ENCODE measurements at places on chromosomes 5 and 9. TPM values are rescaled to one million over a fixed set of nuclear protein-coding genes. Genes with fewer than 3 reads are reported as not detected.

- H3K4me1 ChIP-seq = peaks cover 7% of the 10 kb centered on the region
- H3K27ac ChIP-seq = no peak overlapping the region
- no peak overlapping the region for H3K4me3 ChIP-seq
- no peaks in the 10 kb centered on the region for H3K36me3 ChIP-seq
- no peaks in the 10 kb centered on the region for H3K27me3 ChIP-seq
These were observed 20.2 kb upstream of the CCDC192 start for GRCh38 chr5:127683008-127683407.

DNA sequence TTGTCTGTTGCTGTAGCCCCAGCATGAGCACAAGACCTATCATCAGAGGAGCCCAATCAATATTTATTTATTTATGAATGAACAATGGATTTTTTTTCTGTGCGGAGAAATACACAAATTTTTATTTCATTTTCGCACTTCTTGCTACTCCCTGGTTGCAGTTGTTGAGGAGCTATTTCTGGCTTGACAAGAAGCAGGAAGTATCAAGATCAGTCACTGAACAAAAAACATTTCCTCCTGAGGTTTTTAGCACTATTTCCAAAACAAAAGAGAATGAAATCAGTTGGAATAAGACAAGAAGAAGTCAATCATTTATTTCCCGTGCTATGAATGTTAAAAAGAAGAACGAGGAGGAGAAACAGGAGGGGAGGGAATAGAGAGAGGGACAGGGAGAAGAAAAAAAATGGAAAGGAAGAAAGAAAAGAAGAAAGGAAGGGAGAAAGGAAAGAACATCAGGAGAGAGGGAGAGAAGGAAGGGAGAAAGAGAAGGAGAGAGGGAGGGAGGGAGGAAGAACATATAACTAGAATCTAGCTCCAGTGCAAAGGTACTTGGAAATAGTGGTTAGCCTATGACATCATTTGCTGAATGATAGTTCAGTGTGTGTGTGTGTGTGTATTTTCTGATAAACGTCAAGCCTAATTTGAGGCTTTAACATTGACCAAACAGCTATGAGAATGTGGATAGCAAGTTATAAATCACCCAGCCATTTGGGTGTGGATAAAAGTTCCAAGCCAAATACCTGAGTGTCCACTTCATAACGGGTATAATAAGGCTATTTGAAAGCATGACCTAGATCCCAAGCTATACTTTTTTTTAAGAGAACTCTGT is 586.0 kb downstream of the EBF1 start:
- H3K4me3 ChIP-seq = no peak overlapping the region
- H3K27me3 ChIP-seq = no peaks in the 10 kb centered on the region
- peaks cover 22% of the 10 kb centered on the region for H3K4me1 ChIP-seq
- DNase-seq = peak; percentile 61
- H3K36me3 ChIP-seq = no peaks in the 10 kb centered on the region

DNA sequence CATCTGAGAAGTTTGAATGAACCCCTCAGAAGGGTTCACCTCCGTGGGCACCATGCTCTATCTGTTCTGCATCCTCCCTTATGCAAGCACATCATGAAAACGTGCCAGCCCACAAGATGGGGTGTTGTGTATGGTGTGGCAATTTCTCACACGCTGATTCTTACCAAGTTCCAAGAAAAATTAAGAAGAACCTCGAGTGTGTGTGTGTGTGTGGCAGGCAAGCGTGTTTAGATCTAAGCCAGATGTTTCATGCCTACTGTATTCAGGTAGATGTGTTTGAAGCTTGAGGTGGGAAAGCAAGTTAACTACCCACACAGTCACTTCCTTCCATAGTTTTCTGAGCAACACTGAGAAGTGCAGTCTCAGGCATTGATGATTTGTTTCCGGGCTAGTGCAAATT is 77.7 kb upstream of the GNA14 start:
- DNase-seq = no peak
- H3K4me1 ChIP-seq = no peaks in the 10 kb centered on the region
- H3K27me3 ChIP-seq = no peaks in the 10 kb centered on the region
- H3K4me3 ChIP-seq = no peak overlapping the region

GRCh38 chr9:15867988-15868387 is 315.1 kb downstream of the CCDC171 start:
- H3K27ac ChIP-seq = no peak overlapping the region
- H3K27me3 ChIP-seq = no peaks in the 10 kb centered on the region
- H3K36me3 ChIP-seq = no peaks in the 10 kb centered on the region
- no peak overlapping the region for H3K4me3 ChIP-seq

GRCh38 chr9:81562231-81563019 is 126.9 kb downstream of the TLE1 start:
- no peaks in the 10 kb centered on the region for H3K27me3 ChIP-seq
- no peak overlapping the region for H3K27ac ChIP-seq
- H3K4me3 ChIP-seq = no peak overlapping the region
- H3K36me3 ChIP-seq = no peaks in the 10 kb centered on the region
- peak; percentile 66 for DNase-seq

- H3K4me3 ChIP-seq = peak overlapping the region; percentile 90
- no peaks in the 10 kb centered on the region for H3K36me3 ChIP-seq
- peak overlapping the region; percentile 87 for H3K27ac ChIP-seq
- no peaks in the 10 kb centered on the region for H3K27me3 ChIP-seq
These were observed 1.6 kb downstream of the INSYN2B start for GRCh38 chr5:169978714-169979113.

- no peak for DNase-seq
- H3K27ac ChIP-seq = 0 out of 2 replicates have a peak overlapping the region, but pooled peaks have one; percentile 25
- H3K4me1 ChIP-seq = peaks cover 18% of the 10 kb centered on the region
These were observed 494 bp upstream of the CXXC5 start for GRCh38 chr5:139647506-139648204.

DNA sequence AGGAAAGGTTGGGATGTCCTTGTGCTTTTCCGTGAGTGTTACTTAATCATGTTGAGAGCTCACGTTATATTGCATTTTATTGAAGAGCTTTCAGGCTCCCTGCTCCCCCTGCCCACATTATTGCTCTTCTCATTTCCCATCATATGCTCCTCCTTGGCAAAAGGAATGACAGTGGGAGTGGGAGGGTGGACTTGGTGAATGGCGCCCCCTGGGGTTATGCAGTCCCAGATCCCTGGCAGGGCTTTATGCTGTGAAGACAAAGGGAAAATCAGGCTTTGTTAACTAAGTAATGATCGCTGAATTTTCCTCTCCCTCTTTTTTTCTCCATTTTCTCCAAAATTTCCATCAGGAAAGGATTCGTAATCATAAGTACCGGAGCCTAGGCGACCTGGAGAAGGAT is 166.6 kb downstream of the SMARCA2 start:
- peaks cover 5% of the 10 kb centered on the region for H3K36me3 ChIP-seq
- H3K4me3 ChIP-seq = no peak overlapping the region
- H3K4me1 ChIP-seq = no peaks in the 10 kb centered on the region
- no peak overlapping the region for H3K27ac ChIP-seq
- peak; percentile 50 for DNase-seq

- no peak overlapping the region for H3K4me3 ChIP-seq
- H3K27ac ChIP-seq = no peak overlapping the region
- H3K4me1 ChIP-seq = no peaks in the 10 kb centered on the region
- no peak for DNase-seq
These were observed 1089.8 kb upstream of the NUDT12 start for GRCh38 chr5:104652271-104652861.

- no peaks in the 10 kb centered on the region for H3K27me3 ChIP-seq
- no peaks in the 10 kb centered on the region for H3K36me3 ChIP-seq
- H3K4me3 ChIP-seq = no peak overlapping the region
- peaks cover 28% of the 10 kb centered on the region for H3K4me1 ChIP-seq
- DNase-seq = no peak
These were observed 84.8 kb downstream of the ADAMTS2 start for GRCh38 chr5:179260324-179261070.

DNA sequence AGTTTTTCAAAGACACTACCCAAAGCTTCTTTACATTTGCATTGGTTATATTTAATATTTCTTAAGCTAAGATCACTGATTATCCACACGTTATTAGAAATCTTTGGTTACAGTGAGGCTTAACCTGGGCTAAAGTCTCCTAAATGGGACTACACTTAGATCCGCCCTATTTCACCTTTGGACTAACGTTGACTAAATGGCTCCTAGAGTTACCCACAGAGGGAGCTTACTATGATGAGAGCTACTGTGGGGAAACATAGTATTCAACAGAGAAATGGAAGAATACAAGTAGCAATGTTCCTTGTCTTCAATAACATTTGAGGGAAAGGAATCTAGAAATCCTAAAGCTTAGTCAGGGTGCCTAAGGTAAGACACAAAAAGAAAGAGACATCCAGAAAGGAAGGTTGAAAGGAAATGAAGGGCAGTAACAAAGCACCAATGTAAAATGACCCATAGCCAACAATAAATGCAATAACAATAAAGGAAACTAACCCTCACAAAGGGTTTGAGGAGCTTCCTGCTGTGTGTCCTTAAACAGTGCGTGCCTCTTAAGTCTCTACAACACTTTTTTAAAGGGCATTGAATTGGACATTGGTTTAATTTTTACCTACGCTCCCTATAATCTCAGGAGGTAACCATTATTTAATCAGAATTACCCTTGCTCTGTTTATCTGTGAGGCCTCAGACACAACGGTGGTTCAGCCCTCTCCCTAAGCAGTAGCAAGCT is 217.1 kb downstream of the PJA2 start:
- H3K36me3 ChIP-seq = 0 out of 2 replicates have a peak, but pooled peaks cover 6% of the 10 kb centered on the region
- peaks cover 20% of the 10 kb centered on the region for H3K4me1 ChIP-seq

GRCh38 chr5:178504340-178504960 is 85.7 kb downstream of the COL23A1 start:
- H3K27me3 ChIP-seq = no peaks in the 10 kb centered on the region
- H3K36me3 ChIP-seq = no peaks in the 10 kb centered on the region
- no peaks in the 10 kb centered on the region for H3K4me1 ChIP-seq
- H3K27ac ChIP-seq = no peak overlapping the region

- H3K36me3 ChIP-seq = peaks cover 50% of the 10 kb centered on the region
- peaks cover 52% of the 10 kb centered on the region for H3K4me1 ChIP-seq
- H3K4me3 ChIP-seq = peak overlapping the region; percentile 98
- peak overlapping the region; percentile 94 for H3K27ac ChIP-seq
- no peaks in the 10 kb centered on the region for H3K27me3 ChIP-seq
These were observed 4.2 kb downstream of the DAB2 start for GRCh38 chr5:39420482-39421145.

GRCh38 chr9:133332381-133332730 is 3.6 kb downstream of the SURF6 start:
- H3K36me3 ChIP-seq = peaks cover 11% of the 10 kb centered on the region
- H3K27me3 ChIP-seq = no peaks in the 10 kb centered on the region
- H3K4me3 ChIP-seq = no peak overlapping the region
- no peak for DNase-seq

DNA sequence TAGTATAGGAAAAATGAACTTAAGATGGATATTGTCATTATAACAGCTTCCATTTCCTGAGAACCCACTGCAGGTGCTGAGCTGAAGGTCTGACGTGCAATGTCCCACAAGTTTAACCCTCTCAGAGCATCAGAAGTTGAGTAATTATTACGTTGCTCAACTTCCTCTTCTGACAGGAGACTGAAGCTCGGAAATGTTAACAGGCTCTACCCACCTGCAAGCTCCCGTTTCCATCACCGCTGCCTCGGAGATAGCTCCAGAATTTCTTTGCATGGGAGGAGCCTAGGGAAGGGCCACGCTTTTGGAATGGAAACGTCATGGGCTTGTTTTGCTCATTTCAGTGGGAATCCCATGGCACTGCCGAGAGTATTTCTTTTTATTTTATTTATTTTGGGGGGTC is 1.0 kb upstream of the NTMT1 start:
- DNase-seq = no peak
- no peaks in the 10 kb centered on the region for H3K27me3 ChIP-seq
- H3K4me1 ChIP-seq = peaks cover 37% of the 10 kb centered on the region
- H3K36me3 ChIP-seq = no peaks in the 10 kb centered on the region
- no peak overlapping the region for H3K27ac ChIP-seq

GRCh38 chr5:175202463-175203068 is 241.4 kb downstream of the DRD1 start:
- H3K27me3 ChIP-seq = no peaks in the 10 kb centered on the region
- no peak for DNase-seq
- no peaks in the 10 kb centered on the region for H3K4me1 ChIP-seq
- H3K36me3 ChIP-seq = no peaks in the 10 kb centered on the region
- H3K27ac ChIP-seq = no peak overlapping the region

DNA sequence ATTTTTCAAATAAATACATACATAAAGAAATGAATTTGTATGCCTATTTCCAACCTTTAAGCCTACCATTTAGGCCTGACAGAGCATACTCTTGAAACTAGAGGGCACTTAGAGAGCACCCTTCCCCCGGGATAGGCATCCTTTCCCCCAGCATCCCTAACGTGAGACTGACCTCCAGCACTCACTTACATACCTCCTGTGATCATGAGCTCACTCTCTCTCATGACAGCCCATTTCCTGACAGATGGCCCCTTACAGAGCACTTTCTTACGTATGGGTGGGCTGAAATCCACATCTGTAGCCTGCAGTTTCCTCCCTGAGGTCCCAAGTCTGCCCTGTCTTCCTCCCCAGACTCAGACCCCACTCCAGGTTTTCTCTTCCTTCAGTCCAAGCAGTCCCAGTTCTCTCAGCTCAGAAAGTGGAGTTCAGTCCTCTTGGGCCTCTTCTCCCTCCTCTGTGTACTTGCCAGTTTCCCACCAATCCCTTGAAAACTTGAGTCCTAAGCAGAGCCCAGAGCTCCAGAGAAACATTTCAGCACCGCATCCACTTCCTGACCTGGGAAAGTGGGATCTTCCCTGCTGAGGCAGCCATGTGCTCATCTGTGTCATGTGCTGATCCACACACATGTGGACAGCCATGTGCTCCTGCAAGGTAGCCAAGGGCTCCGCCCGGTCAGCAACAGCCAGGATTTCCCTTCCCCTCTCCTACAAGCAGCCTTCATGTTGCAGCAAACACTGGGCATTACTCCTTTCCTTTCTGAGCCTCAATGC is 2.2 kb upstream of the CDX1 start:
- H3K4me3 ChIP-seq = no peak overlapping the region
- no peak overlapping the region for H3K27ac ChIP-seq
- H3K4me1 ChIP-seq = peaks cover 26% of the 10 kb centered on the region

GRCh38 chr9:28215536-28216299 is 642.4 kb upstream of the C9orf72 start:
- no peak overlapping the region for H3K4me3 ChIP-seq
- no peak for DNase-seq
- H3K27ac ChIP-seq = no peak overlapping the region
- peaks cover 9% of the 10 kb centered on the region for H3K4me1 ChIP-seq

Gene LCP2
- total RNA-seq = not detected

Gene ELOVL7
- total RNA-seq = not detected

Gene POMT1
- 46.0 TPM for total RNA-seq

Gene HCN1
- not detected for total RNA-seq

Gene KLF4
- total RNA-seq = 28.7 TPM

Gene PCDHA6
- total RNA-seq = 0.22 TPM

Gene PCDHB5
- 1.3 TPM for total RNA-seq

Gene PPP3R2
- not detected for total RNA-seq

Gene LCN1
- not detected for total RNA-seq

Gene DMRTA1
- total RNA-seq = not detected
